CD14-positive monocyte (primary cell): ENCODE measurements at places on chromosomes 7 and 10.

DNA sequence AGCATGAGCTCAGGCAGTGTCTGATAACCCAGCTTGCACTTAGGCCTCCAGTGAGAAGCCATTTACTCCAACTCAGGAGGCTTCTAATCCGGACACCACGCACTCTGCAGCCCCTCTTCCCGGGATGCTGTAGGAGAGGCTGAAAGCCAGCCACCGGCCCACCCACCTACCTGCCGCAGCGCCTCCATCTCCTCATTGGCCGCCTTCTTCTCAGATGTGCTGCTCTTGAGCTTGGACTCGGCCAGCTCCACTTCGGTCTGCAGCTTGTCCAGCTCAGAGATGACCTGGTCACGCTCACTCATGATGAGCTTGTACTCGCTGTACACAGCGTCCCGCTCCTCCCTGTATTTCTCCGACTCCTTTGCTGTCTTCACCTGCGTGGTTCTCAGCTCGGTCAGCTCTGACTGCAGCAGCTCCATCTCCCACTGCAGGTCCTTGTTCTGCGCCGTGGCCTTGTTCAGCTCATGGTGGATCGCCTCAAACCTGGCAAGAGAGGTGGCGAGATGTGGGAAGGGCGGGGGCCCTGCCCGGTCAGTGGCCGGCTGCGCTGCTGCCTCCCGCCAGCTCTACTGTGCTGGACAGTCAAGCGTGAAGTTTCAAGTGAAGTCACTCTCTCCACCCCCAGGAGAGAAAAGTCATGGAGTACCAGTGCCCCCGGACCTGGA lies 84.7 kb downstream of the DLG5 start:
- no peak for DNase-seq

- no peak for DNase-seq
Measured at GRCh38 chr7:29044554-29044953, 86.4 kb upstream of the TRIL start.

GRCh38 chr10:105656856-105657255 lies 1015.8 kb downstream of the SORCS3 start:
- no peak for DNase-seq

DNA sequence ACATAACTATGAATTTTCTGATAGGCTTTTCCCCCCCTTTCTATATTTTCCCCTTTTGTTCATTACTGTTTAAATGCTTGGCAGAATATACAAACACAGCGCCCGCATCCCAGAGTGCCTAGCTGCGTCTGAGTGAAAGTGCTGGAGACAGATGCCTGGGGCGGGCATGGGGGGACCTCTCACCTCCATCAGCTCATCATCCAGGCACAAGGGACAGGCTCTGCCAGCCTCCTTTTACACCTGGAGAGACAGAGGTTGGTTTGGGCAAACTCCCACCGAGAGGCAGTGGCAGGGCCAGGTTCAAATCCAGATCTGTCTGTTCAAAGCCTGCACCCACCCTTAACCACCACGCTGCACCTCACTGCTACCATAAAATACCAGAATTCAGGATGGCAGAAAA lies 104.5 kb downstream of the FAM53B start:
- no peak for DNase-seq

DNA sequence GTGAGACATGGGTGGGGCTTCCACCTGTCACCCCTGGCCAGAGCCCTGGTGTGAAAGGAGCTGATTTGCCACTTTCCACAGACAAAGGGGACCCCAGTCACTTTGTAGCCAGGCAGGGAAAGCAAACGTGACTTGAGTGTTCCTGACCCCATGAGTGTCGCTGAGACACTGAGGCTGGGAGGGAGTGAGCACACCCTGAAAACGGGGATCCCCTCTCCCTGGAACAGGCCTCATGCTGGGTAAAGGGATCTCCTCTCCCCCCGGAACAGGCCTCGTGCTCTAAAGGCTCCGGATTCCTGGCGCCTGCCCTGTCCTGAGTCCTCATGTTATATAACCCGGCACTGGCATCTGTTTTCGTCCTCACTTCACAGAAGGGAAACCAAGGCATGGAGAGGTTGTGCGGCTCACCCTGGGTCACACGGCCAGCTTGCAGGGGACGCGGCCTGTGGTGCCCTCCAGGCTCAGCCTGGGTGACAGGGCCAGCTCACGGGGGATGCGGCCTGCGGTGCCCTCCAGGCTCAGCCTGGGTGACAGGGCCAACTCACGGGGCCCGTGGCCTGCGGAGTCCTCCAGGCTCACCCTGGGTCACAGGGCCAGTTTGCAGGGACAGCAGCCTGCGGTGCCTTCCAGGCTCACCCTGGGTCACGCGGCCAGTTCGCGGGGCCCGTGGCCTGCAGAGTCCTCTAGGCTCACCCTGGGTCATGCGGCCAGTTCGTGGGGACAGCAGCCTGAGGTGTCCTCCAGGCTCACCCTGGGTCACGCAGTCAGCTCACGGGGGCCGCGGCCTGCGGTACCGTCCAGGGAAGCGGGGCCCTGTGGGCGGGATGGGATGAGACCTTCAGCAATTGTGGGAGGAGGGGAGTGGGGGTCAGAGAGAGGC lies 104.7 kb downstream of the PDGFA start:
- no peak for DNase-seq

DNA sequence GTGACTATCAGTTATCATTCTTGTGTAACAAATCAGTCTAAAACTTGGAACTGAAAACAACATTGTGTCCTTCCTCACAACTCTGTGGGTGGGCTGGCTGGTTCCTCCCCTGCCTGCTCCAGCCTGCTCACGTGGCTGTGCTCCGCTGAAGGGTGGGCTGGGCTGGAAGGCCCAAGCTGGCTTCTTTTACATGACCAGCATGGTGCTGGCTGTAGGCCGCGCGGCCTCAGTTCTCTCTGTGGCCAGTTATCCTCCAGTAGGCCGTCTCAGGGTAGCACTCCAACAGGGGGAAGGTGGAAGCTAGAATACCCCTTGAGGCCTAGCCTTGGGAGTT lies 11.3 kb downstream of the ADAMTS14 start:
- DNase-seq: no peak

- DNase-seq: no peak
Measured at GRCh38 chr7:85612514-85612913, 425.7 kb upstream of the SEMA3D start.

DNA sequence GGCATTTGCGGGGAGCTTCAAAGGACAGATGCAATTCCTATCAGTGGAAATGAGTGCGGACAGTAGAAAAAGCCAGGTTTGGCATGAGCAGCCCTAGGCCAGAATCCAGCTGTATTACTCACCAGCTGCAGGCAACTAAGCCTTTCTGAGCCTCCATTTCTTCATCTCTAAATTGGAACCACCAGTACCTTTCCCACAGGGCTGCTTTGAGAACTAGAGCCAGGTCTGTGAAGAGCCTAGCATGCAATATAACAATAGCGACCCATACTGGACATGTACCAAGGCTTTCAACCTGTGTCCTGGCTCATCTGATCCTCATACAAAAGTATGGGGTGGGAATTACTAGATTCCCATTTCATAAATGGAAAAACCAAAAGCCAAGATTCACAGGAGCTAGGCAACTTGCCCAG lies 101.0 kb downstream of the GSAP start:
- DNase-seq: no peak

DNA sequence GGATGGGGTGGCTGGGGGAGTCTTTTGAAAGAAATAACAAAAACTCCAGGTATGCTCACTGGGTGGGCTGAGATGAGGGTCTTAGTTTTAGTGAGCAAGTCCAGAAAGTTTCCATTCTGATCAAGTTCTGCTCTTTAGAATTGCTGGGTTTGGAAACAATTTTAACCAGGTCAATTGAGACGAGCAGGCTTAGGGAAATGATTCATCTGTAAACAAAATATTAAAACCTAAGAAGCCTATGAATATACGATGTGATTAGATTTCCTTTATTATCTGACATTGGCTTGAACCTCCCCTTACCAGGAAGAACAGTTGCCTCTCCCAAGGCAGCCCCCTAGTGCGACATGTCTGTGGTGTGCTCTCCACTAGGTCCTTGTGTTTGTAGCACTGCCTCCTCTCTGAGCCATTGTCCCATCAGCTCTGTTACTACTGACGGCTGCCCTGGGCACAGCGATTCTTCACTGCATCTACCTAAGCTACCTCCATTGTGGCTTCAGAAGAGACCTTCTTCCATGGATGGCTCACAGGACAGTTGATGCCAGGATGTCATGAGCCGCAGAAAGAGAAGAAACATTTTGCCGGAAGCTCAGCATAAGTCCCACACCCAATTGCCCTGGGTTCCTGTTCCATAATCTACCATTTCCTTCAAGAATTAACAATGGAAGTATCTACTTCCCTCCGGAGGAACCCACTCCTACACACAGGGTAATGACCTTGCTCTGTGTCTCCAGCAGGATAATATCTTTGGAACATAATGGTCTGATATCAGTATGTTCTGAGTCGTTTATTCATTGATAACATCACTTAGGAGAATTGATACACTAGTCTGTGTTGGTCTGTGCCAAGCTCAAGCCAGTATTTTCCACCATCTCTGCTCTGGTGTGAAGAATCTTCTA lies 95.1 kb upstream of the ITGB1 start:
- DNase-seq: no peak
